ENCODE measurements at places on chromosomes 2 and 18.
A peak's percentile ranks its signal among the peaks of the same experiment; 100 is the strongest.

DNA sequence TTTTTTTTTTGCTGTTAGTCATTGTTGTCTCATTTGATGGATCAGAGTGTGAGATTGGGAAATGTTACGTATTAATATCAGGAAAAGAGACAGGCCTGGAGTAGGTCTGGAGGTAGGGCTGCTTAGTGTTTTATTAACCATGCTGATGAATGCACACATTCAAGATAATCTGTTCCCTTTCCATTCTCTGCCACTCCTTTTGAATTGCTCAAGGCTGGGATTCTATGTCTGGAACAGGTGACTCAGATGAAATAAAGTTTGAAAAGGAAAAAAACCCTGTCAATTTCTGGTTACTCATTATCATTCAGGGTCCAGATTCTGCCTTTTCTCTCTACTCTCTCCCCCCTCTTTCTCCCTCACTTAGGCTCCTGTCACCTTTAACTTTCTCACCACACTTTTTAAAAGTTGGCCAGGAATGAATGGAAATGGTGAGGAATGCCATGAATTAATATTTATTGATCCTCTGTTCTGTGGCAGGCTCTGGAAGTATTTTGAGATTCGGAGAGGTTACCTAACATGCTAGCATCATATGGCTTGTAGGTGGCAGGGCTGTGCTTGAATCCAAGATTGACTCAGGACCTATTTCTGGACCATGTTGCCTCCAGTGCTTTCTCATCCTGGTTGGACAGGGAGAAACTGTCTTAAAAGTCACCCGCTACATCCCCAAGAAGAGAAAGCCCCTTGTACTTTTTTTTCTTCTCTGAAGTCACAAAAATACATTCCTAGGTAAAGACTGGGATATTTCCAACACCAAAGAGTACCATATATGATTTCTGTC is 40.2 kb downstream of the MAP4K4 start:
- DNase-seq, result no peak

DNA sequence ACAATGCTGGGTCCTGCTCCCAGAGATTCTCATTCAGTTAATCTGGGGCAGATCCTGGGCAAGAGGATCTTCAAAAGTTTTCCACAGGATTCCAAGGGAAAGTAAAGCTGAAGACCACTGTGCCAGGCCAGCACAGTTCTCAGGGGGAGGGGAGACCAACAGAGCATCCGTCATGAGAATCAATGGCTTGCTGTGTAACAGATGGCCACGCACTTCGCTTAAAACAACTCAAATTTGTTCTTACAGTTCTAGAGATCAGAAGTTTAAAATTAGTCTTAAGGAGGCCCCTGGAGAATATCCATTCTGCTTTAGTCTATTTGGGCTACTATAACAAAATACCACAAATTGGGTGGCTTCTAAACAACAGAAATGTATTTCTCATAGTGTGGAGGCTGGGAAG is 17.4 kb upstream of the SEH1L start:
- no peak for DNase-seq

- DNase-seq, result no peak
Measured at GRCh38 chr2:126913881-126914615, 15.4 kb downstream of the TEX51 start.

- no peak for DNase-seq
Measured at GRCh38 chr18:55974521-55974920, 386.5 kb upstream of the TCF4 start.

DNA sequence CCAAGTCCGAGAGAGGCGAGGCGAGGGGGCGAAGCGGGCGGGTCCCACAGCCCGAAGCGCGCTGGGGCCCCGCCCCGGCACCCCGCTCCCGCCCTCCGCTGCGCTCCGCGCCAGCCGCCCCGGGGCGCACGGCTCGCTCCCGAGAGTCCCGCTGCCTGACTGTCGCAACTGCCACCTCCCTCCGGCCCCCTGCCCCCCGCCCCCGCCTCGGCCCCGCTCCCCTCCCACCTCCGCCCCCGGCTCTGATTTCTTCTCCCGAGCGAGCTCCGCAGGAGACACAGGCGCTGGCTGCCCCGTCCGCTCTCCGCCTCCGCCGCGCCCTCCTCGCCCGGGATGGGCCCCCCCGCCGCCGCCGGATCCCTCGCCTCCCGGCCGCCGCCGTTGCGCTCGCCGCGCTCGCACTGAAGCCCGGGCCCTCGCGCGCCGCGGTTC is at the start of gene WNT6:
TSS of gene WNT6 (plus strand) at position 250 of the 432 bp plus-strand sequence. CDS start 233 bp downstream, outside the sequence.
- DNase-seq, result no peak

GRCh38 chr18:14174706-14175085 is 42.5 kb upstream of the ZNF519 start:
- DNase-seq, result no peak

- no peak for DNase-seq
Measured at GRCh38 chr2:36170805-36171204, 184.8 kb upstream of the CRIM1 start.

GRCh38 chr2:102051692-102052277 is 60.0 kb downstream of the IL1R2 start:
- no peak for DNase-seq

DNA sequence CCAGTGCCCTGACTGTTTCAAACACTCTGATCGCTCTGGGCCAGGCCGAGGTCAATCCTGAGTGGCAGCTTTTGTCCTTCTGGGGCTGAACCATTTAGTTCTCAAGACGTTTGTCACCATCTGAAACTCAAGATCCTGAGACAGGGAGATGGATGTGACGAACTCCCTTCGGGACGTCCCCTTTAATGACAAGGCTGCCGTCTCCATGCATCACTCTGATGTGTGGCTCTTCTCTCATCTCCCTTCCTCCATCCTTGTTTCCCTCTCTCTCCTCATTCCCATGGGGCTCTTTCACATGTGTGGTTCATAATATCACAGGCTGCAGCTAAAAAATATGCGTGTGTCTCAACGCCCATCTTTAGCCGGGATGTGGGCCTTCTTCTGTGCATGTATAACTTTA is 189.6 kb downstream of the DNER start:
- DNase-seq, result no peak

GRCh38 chr2:101175991-101176390 is 24.8 kb upstream of the TBC1D8 start:
- no peak for DNase-seq

DNA sequence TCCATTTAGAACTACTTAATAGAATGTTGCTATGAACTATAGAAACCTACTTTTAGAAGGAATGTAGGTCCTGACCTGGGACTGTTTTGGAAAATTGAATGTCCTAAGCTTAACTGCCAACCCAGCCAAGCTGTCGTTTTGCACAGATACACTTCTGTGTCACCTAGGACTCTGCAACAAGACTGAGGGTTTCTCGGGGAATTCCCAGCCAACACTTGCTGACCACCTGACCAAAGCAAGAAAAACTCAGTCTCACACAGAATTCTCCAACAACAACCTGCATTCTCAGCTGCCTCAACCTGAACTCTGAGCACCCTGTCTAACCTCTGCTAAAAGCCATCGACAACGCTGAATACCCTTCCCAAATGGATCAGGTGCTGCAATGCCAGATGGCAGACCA is 128.2 kb downstream of the SS18 start:
- no peak for DNase-seq

DNA sequence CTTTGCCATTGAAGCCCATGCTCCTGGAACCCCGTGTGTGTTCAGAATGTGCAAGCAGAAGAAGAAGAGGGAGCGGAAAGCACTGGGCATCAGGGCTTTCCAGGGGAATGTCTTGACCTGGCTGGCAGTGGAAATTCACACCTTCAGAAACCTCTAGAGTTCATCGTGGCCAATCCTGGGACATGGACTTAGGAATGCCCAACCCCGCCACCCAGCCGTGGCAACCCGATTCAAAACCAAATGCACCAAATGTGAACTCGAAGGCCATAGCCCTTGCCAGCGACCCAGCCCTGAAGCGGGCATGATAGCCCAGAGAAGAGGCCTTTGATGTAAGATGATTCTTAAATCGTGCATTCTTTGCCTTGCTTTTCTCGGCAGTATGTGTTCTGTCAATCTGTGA is 69.4 kb downstream of the ADI1 start:
- no peak for DNase-seq

DNA sequence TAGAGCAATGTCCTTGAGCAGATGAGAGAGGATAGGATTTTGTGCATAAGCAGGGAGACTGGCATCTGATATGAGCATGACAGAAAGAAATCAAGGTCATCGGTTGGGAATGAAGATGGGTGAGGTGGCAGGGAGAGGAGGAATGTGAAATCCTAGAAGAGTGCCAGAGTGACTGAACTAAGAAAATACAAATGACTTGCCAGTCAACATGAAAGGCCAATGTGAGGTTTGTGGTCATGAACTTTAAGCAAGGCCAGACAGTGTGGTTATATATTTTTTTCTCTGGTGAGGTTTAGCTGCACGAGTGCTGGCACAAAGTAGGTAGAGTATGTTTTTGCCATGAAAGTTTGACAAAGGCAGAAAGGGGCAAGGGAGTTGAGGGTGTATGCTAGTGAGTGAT is 21.2 kb downstream of the QPCT start:
- no peak for DNase-seq

GRCh38 chr18:670522-670921 is 13.1 kb downstream of the TYMS start:
- no peak for DNase-seq

DNA sequence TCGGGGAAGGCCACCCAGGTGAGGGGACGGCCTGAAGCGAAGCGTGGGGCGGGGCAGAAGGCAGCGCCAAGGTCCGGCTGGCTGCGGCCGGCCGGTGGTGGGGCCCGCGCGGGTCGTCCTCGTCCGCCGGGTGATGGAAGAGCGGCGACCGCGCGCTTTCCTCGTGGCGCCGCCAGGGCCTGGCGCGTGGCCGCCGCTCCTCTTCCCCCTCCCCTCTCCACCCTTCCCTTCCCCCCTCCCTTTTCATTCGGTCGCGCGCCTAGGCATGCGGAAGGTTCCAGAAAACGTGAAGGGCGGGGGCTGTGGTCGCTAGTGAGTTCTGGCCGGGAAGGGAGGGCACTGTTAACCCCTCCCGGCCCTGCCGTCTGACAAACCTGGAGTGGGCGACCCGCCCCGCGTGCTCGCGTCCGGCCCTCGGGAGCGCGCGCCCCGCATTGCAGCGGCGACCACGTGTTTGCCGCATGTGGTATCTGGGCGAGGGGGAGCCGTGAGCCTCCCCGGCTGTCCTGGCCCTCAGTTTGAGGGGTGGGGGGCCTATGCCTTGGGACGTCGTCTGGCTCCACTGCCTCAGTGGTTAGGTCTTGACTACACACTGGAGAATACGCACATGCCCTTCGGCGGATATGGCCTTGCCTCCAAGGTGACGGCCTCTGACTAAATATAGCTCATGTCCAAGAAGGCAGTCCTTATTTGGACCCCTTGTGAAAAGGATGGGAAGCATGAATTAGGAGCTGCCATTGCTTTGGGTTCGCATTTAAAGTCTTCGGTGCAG is 579 bp downstream of the MAT2A start:
- DNase-seq, result peak; percentile 68

- no peak for DNase-seq
Measured at GRCh38 chr2:49035481-49035880, 118.8 kb downstream of the FSHR start.

DNA sequence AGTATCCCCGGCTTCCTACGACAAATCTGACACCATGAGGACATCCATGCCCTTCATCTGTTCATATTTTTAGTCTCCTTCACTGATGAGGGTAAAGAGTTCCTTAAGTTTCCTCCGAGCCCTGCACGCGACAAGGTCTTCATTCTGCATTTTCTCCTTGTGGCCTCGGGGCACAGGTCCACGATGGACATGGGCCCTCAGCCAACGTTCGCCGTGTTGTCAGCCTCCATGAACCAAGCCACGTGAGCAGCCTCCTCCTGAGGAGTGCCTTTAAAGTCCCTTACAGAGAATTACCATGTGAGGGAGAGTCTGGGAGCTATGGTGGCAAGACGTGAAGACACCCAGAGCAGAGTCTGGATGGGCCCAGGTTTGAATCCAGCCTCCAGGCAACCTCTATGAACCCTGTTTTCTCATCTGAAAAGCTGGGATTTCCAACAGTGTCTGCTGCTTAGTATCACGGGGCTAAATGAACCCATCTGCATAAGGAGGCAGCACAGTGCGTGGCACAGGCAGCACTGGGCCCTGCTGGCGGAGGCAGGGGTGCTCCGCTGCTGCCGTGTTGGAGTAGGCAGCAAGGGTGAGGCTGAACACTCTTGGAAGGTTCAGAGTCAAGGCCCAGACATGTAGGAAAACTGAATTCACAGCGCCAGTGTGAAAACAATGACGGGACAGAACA is 54.1 kb downstream of the EIPR1 start:
- DNase-seq, result no peak

DNA sequence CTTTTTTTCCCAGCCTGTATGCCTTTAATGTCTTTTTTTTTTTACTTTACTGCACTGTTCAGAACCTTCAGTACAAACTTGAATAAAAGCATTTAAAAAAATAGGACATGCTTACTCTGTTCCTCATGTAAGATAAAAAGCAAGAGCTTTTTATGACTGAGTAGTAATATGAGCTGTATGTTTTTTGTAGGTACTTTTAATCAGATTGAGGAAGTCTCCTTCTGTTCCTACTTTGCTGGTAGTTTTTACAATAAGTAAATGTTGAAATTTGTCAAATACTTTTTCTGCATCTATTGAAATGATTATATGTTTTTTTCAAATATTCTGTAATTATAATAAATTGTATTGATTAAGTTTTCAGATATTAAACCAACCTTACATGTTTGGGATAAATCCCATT is 189.8 kb downstream of the FAM210A start:
- no peak for DNase-seq

DNA sequence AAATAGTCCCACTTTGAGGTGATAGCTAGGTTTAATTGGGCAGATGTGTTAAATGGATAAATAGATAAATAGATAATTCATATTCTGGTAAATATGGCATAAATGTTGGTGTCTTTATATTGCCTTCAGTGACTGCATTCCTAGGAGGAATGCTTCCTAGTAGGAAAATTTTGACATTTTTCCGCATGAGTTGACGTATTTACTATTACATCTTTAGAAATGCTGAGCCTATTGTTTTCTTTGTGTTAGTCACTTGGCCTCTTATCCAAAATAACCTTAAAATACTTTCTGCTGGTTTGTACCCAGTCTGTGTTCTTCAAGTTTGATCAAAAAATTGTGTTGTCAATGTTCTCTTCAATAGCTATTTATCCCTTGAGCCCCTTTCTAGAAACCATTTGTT is 495.6 kb upstream of the ZEB2 start:
- no peak for DNase-seq

DNA sequence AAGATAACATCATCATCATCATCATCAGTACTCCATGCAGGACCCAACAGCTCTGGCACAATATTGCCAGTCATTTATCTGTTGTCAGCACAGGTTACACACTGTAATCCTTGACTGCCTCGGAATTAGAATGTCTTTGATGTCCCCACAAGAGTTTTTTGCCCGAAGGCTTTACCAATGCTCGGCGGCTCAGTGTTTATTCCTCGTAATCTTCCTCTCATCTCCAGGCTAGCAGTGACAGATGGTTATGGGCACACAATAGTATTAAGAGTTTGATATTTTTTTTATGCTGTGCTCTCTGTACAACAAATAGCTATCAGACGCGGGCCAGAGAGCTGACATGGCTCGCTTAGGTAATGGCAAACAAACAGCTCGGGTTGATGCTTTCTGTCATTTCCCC is 515.2 kb downstream of the ZEB2 start:
- no peak for DNase-seq

All from stimulated activated CD4-positive, alpha-beta T cell treated with anti-CD3 and anti-CD28 coated beads, Interleukin-15, amount 100 ng/mL, for 1 hour (primary cell).